HuH-7 (cell line): ENCODE measurements at places on chromosomes 12 and 14.

DNA sequence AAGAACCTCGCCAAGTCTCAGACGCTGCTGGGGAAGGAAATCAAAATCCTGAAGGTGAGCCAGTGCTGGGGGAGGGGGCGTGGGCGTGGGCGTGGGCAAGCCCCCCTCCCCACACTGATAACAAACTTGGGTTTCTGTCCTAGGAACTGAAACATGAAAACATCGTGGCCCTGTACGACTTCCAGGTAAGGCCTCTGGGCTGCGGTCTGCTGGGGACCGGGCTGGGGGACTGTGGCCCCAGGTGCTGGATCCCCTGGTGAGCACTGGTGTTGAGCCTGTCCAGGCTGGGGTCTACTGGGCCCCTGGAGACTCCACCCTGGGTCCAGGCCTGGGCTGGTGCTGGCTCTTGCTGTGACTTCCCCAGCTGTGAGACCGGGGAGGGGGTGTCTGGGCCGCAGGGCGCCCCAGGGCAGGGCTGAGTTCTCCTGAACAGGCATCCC is 1.2 kb downstream of the ULK1 start:
- no peak for DNase-seq

DNA sequence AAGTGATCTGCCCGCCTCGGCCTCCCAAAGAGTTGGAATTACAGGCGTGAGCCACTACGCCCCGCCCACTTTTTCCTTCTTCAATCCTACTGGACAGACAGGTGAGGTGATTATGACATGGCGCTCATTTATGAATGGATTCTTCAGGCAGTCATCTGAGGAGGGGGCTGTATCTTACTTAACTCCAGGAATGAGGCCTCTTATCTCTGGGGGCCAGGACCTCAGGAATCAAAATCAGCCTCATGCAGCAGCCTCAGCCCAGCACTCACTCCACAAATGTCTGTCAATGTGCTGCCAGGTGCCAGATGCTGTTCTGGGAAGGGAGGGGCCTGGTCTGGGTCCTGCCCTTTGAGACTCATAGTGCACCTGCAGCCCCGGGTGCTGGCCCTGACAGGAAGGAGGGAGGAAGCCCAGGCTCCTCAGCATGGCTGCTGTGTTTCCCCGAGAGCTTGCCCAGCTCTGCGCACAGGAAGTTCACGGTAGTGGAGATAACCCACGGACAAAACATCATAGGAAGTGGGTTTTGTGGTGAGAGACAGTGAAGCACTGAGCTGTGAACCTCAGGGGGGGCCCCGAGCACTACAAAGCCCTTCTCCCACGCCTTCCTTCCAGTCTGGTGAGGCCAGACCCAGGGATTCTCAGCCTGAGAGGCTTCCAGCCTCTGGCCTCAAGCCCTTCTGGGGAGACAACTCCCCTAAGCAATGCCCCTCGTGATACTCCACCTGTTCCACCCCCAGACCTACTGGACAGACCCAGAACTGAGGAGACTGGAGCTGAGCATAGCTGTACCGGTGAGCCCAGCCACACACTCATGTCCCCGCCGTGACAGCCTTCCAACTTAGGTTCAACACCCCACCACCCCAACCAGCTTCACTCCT is 22.3 kb downstream of the GALNT6 start:
- no peak for DNase-seq

DNA sequence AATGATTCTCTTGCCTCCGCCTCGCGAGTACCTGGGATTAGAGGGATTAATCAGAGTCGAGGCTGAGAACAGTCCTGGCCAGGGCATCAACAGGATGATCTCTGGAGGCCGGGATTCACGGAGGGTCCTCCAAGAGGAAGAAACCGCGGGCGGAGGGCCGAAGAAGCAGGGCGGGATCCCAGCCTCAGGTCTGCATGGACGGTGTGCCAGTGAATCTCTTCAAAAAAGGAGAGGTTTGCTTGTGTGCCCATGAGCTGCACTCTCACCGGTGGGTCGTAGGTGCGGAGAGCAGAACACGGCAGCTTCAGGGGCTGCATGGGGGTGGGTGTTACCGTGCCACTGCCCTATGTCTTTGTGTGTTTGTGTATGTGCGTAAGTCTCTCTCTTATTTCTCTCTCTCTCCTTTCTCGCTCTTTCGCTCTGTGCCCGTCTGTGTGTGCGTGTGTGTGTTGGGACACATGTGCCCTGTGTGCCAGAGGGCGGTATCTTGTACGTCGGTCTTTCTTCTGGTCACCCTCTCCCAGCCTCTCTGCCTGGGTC is 768.2 kb upstream of the ALG10B start:
- no peak for DNase-seq

GRCh38 chr12:96227365-96228106 is 33.4 kb downstream of the ELK3 start:
- no peak for DNase-seq

DNA sequence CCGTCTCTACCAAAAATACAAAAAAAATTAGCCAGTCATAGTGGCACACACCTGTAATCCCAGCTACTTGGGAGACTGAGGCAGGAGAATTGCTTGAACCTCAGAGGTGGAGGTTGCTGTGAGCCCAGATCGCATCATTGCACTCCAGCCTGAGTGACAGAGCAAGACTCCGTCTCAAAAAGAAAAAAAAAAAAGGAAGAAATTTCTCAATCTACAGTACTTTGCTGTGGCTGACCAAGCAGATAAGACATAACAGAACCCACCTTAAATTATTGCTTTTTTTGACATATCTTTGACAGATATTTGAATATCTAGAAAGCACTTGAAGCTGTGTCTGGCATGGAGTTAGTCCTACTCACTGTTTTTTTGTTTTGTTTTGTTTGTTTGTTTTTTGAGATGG is 34.9 kb upstream of the HNF1A start:
- no peak for DNase-seq

DNA sequence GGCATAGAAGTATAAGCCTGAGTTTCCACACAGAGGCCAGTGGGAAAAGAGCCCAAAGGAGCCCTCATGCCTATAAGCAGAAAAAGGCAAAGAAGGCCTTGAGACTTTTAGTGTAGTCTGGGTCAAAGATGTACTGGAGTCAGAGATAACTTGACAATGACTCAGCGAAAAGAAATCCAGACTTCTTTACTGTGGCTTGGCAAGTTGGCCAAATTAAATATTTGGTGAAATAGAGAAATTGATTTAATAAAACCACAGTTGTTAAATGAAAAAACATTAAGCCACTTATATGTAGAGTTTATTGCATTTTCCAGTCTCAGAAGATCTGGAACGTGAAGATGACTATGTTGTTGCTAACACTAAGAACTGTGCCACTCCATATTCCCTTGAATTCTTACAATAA is 105.1 kb downstream of the TMTC3 start:
- no peak for DNase-seq

DNA sequence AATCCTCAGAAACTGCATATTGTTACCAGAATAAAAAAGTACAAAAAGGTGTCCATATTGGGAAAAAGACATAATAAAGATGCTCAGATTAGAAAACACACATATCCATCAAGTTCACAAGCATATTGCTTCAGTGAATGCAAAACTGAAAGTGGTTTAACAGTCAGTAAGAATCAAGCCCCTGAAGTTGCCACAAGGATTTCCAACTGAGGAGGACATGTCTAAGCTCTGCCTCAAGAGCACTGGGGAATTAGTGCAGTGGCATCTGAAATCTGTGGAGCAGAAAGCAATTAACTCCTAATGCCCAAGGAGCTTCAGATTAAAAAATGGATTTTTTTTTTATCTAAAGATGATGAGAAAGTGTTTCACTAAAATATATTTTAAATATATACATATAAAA is 113.2 kb downstream of the DENND5B start:
- DNase-seq, result no peak

- no peak for DNase-seq
These were observed 88.5 kb upstream of the METAP2 start for GRCh38 chr12:95385246-95386035.

DNA sequence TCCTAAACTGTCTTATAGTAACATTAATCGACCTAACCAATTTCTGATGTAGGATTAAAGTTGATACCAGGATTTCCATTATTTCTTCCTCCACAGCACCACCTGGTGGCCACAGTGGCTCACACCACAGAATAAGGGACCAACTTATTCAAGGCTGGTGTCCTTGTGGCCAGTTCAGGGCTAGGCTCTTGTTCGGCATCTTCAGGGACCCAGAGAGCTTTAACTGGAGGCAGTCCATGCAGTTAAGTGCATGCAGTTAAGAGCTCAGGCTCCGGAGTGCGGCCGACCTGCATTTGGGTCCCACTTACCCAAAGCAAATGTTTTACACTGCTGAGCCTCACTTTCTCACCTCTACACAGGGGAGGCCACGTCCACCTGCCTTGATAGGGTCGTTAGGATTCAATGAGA is 42.0 kb upstream of the GPR68 start:
- DNase-seq, result peak; percentile 92

DNA sequence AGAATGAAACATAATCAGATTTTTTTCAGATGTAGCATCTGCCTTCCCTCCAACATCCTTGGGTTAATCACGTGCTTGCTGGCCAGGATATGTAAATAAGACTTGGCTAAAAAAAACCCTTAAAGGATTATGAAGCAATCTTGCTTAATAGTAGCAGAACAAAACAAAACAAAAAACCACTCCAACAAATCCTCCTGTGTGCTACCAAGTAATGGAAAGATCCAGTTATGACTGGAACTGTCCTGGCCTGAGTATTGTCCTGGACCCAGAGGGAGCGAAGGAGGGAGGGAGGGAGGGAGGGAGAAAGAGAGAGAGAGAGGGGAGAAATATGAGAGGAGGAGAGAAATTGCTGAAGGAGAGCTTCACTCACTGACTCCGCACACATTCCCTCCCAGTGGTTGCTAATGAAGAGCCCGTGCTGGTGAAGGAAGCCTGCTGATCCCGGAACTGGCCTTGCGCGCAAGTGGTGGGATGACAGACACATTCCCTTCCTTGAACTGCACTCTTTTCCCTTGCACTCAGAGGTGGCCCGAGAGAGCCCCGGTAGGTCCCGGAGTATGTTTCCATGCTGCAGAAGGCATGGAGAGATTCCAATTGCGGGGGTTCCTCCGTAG is 57.2 kb downstream of the HMGA2 start:
- DNase-seq, result no peak

- no peak for DNase-seq
These were observed 66.9 kb upstream of the CLMN start for GRCh38 chr14:95386536-95387095.

GRCh38 chr14:23047034-23047634 is 5.1 kb downstream of the PSMB11 start:
- no peak for DNase-seq

DNA sequence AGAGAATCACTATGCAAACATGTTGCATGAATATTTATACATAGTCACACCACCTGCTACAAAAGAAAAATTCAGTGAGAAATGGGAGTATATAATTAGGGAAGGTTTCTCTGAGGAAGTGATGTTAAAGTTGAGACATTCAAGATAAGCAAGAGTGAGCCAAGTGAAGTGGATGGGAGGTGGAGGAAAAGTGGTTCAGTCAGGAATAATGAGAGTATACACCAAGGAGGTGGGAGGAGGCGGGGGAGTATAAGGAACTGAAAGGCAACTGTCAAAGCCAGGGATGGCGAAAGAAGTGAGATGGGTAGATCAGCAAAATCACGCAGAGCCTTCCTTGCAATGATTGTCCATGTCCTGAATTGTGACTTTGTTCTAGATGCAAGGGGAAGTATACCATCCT is 33.7 kb downstream of the PRKD1 start:
- DNase-seq, result no peak

GRCh38 chr14:61524211-61524806 is 171.0 kb upstream of the HIF1A start:
- no peak for DNase-seq

GRCh38 chr12:106327309-106327869 is 24.9 kb downstream of the TCP11L2 start:
- DNase-seq, result no peak

DNA sequence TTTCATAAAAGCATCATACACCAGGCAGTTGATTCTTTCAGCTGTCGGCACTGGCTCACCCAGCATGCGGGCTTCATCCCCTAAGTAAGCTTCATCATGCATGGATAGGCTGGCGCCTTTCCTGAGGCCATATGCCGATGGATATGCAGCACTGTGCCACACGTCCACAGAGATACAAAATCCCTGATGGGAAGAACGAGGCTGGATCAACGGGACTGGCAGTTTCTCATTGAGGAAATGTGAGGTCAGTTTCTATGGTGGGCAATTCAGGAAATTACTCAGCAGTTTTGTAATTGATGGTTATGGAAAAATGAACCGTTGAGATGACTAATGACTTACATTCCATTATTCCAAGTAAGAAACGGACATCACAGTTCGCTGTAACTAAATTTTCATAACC is 453.8 kb downstream of the TMEM121 start:
- DNase-seq, result no peak

- DNase-seq, result no peak
These were observed 5.0 kb upstream of the LBHD2 start for GRCh38 chr14:103078860-103079587.
